Inflammatory macrophage treated with lipopolysaccharide for 4 hours (primary cell): ENCODE measurements at places on chromosomes 12 and 14.

- DNase-seq = no peak
Observed at GRCh38 chr14:81132468-81132867, 88.3 kb downstream of the GTF2A1 start.

GRCh38 chr12:30930641-30931040, 4.1 kb downstream of the TSPAN11 start:
- no peak for DNase-seq

GRCh38 chr12:15356951-15357364, 34.6 kb downstream of the PTPRO start:
- DNase-seq = no peak

DNA sequence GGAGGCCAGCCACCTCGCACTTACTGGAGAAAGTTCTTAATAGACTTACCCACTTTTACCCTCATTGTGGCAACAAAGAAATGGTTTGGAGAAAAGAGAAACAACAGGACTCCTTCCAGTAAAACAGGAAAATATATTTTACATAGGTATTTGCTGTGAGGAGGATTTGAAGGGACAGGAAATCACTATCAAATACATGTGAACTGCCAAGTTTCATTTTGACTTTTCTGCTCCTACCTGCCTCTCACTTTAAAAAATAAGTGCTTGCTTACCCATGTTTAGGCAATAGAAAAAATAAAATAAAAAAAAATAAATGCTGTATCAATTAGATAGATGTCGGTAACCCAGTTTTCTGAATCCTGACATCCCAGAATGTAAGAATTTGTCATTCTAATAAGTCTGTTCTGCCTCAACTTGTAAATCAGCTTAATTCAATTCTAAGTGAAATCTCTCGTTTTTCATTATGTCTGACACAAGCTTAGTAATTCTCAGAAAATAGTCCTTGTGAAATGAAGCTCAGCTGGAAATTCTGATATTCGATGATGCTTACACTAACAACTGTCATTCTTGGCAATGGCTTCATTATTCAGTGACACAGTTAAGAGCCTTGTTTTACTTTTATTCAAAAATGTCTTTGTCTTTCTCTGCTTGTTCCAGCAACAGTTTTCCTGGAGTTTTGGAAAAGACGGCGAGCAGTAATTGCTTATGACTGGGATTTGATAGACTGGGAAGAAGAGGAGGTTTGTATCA, 131.3 kb downstream of the SLC5A8 start:
- no peak for DNase-seq

DNA sequence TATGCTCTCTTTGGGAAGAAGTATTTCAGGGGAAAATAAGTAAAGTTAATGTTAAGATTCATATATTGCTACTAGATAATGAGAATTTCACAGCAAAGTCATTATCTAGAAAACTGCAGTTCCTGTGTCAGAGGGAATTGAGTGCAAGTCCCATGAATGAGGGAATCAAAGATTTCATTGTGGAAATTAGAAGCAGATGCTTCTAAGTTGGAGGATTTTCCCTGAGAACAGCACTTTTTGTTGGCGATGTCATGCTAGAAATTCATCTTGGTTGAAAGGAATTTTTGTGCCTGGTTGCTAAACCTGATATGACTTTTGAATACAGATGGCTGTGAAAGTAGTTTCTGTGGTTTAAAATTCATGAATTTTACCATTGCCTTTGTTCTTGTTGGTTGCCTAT, 25.6 kb downstream of the FRMD6 start:
- DNase-seq = no peak

GRCh38 chr12:113184098-113184899, 979 bp downstream of the DDX54 start:
- DNase-seq = no peak
